ENCODE measurements at places on chromosomes 1 and 21.

GRCh38 chr21:35096959-35097358 is 47.9 kb upstream of the RUNX1 start:
- no peak for DNase-seq

GRCh38 chr1:161763522-161764098 is 2.5 kb upstream of the ATF6 start:
- DNase-seq = no peak

GRCh38 chr1:207825719-207826556 is 74.1 kb downstream of the CD46 start:
- peak; percentile 99 for DNase-seq

GRCh38 chr1:56029319-56030003 is 549.9 kb downstream of the PLPP3 start:
- DNase-seq = no peak

DNA sequence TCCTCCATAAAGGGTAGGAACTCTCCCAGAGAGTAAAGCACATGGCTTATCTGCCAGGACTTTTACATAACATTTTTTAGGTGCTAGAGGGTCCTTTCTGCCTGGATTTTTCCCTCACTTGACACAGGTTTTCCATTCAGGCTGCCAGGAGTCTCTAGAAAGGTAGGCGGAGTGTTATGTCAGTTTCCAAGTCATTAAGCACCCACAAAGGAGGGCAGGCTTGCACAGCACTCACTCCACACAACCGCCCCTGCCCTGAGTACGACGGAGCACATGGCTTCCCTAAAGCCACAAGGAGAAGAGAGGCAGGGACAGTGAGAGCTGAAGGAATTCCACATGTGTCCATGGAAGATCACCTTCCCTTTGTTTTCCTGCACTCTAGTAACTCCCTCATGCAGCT is 55.7 kb downstream of the CAPZB start:
- no peak for DNase-seq

- DNase-seq = peak; percentile 43
These were observed 99.2 kb downstream of the CTH start for GRCh38 chr1:70509996-70510876.

- no peak for DNase-seq
These were observed 20.7 kb downstream of the LHX9 start for GRCh38 chr1:197937892-197938291.

- DNase-seq = no peak
These were observed 145.2 kb upstream of the ETS2 start for GRCh38 chr21:38660333-38661196.

DNA sequence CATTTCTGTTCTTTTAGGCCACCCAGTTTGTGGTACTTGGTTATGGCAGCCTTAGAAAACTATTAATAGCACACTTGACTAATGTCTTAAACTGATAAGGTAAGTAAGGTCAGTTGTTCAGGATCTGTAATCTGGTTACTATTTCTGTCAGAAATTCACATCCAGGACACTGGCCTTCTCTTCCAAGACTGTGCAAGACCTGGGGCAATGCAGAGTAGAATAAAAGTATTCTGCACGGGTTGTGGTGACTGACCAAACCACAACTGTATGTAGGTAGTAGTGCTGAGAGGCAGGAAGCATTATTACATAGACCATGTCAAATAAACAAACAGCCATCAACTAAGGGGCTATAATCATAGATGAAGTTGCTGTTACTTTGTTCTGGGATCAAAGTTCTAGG is 46.7 kb downstream of the WARS2 start:
- DNase-seq = no peak

GRCh38 chr1:28091043-28091781 is 2.8 kb upstream of the EYA3 start:
- no peak for DNase-seq

GRCh38 chr1:43952731-43953346 is 6.1 kb downstream of the IPO13 start:
- no peak for DNase-seq

DNA sequence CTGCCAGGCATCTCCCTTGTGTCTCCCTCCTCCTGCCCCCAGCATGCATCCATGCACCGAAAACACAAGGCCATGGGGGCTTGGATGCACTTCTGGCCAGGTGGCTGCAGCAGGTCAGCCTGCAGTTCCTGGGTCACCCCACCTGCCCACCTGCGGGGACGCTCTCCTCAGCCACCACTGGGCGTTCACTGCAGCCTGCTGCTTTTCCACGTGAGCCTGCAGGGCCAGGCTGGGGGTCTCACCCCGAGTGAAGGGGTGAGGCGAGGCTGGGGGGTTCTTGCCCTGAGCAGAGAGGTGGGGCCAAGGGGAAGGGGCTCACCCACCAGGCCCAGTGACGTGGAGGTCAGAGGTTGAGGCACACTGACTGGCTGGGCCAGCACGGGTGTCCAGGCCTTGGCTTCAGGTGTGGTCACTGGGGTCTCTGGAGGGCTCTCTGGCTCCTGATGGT is 64.6 kb downstream of the WNT9A start:
- DNase-seq = no peak

GRCh38 chr1:54002544-54003248 is 15.3 kb downstream of the LDLRAD1 start:
- DNase-seq = no peak

DNA sequence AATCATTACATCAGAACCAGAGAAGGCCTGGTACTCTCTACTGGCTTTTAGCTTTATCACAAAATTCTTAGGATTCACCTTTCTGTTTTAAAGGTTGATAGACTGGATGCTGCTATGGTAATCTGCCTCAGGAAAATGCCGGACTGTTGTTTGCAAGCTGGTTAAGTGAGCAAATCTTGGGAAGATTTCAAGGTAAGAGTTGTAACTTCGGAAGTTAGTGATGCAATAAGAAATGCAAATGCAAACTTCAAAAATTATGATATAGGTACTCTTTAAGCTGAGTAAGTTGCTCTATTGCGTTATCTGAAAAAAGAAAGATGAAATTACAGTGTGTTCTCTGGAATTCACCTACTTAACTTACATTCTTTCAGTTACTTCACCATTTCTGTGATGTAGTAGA is 4.4 kb upstream of the SLC16A1 start:
- no peak for DNase-seq

DNA sequence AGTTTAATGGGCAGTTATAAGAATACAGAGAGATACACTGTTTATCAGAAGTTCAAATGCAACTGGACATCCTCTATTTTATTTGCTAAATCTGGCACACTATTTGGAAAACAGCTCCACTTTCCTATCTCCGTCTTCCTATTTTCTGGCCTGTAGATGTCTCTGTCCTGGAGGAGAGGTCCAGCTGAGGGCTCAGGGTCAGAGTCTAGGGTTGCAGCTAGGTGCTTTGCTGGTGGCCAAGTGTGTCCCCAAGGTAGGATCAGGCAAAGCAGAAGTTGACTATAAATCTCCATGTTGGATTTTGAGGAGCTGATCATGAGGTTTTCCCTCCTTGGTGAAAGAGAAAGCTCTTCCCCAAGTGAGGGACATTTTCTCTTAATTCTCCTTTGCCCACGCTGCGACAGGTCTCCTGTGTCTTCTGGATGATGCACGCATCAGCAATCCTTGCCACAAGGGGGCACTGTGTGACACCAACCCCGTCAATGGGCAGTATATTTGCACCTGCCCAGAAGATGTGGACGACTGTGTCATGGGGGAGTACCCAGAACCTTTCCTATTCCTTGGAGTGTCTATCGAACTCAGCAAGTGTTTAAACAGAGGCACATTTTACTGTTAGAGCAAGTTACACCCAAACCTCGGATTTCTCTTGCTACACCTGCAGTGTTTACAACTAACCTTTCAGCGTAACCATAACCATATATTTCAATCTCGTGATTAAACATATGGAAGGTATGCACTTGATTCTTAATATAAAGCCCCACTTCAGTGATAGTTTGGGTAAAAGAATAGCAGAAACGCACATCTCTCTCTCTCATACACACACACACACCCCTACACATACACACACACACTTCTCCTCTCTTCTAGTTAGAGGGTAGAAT is 10.2 kb downstream of the ADAM30 start:
- no peak for DNase-seq

- no peak for DNase-seq
These were observed 109.6 kb upstream of the TSPAN2 start for GRCh38 chr1:115198938-115199337.

DNA sequence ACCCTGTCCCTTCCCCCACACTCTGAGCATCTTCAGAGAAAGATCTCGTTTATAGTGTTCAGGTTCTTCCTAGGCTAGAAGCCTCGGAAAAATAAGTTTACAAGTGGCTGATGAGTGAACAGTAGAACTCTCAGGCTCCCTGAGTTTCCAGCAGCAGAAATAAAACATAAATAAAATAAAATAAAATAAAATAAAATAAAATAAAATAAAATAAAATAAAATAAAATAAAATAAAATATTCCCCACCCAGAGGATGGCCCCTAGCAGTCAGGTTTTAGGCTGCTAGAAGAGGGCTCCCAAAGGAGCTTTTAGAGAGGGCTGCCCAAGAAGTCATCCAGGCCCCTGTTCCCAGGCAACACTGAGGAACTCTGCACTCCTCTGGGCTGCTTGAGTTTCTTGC is 55.1 kb downstream of the KCNC4 start:
- DNase-seq = no peak

GRCh38 chr1:43052786-43053439 is 94.2 kb upstream of the SLC2A1 start:
- no peak for DNase-seq

DNA sequence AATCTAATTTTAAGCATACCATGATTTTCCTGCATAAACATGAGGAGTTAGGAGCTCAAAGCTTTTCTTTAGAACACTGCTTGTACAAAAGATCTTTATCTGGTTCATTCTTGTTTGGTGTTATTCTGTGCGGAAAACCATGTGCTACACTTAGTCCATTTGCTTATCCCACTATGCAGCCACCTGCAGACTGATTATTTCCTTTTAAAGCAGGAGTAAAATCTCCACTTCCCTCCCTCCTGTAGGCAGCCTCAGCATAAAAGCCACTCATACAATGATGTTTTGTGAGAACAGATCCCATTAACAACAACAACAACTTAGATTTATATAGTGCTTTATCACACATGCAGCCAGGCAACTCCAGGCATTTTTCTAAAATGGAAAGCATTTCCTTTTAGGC is 355.3 kb upstream of the NEGR1 start:
- no peak for DNase-seq

GRCh38 chr1:224380003-224380402 is 23.3 kb downstream of the CNIH4 start:
- DNase-seq = peak; percentile 84

DNA sequence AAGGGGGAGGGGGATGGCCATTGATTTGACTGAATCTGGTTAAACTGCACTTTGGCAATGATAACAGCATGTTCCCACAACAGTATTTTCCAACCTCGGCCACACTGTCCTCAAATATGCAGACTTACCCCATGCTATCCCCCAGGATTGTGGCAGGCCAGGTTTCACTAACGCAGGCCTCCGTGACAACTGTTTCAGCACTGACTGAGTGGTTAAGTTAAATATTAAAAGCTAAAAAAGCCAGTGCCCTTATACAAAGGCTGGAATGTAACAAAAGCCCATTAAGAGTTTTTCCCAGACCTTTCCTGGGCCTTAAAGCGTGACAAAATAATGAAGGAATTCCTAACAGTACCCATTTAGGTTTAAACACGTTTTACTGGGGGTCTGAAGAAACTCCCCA is 202.9 kb downstream of the USP25 start:
- no peak for DNase-seq

DNA sequence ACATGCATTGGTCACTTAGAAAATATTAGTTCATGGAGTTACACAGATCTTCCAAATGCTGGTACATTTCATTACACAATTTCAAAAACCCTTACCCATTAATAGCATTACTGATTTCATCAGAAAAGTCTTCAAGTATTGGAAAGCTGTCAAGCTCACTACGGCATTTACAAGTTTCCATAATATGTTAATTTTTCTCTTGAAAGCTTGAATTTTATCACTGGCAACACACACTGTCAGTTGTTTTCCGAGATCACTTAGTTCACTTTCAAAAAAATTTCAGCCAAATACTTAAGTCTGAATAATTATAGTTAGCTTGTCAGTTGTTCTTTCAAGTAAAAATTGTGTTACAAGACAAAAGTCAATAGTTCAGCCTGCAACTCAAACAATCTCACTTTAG is 18.0 kb downstream of the ASTN1 start:
- no peak for DNase-seq

DNA sequence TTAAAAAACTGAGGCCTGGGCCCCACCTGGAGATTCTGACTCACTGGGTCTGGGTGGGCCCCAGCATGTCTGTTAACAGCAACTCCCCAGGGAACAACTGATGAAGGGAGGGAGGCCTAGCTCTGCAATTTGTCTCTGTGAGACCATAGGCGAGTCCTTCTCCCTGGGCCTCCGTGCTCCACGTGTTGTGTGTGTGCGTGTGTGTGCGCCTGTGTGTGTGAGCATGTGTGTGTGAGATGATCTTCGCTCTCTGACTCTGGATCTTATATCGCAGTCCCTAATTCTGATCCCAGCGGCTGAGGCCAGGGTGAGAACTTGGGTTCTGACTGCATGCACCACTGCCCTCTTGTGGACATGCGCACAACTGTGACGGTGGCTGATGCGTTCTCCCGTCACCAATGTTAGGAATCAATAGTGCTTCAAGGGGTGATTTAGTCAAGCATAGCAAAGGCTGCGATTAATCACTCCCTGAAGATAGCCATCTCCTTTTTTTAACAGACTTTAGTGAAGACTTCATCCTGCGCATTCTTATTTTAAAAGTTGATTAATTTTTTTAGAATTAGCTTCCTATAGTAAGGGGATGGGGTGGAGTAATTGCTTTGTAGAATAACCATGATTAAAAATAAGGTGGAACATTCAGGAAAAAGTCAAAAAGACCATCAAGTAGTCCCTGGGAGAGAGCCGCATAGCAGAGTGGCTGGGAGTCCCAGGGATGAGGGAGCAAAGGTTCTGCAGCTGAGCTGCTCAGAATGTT is 62.4 kb upstream of the USP24 start:
- no peak for DNase-seq

- no peak for DNase-seq
These were observed 171.3 kb upstream of the HP1BP3 start for GRCh38 chr1:20958430-20958829.

DNA sequence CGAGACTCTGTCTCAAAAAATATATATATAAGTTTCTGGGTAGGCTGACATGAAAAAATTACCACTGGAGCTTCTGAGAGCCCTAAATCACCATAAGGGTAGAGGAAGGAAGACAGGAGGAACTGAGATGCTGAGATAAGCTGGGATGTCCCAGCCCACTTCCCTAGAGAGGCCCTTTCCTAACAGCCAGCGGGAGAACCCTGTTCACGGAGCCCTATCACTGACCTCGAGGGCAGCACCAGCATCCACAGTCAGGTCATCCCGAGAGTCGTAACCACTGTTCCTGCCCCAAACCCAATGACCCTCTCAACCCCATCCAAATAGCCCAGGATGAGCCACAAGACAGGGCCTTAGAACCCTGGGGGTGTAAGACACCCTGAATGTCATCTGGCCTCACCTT is 77.5 kb downstream of the CD34 start:
- no peak for DNase-seq

- no peak for DNase-seq
These were observed 691 bp downstream of the UTP11 start for GRCh38 chr1:38013227-38013622.

DNA sequence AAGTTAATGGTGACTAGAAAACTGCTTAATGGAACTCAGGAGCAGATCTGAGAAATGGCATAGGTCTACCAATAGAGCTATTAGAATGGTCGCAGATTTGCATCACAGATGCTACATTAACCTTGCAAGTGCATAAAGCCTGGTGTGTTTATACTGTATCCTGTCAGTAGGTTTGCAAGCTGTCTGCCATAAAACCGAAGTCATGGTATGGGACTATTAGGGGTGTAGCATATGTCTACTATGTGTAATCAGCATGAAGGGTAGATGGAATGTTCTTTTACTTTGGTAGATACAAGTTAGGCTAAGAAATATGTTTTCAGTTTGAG is 574.2 kb upstream of the ADGRL2 start:
- DNase-seq = no peak
